Uterus (tissue), 4 donors: ENCODE measurements at places on chromosomes 4 and X. TPM values are rescaled to one million over a fixed set of nuclear protein-coding genes. Genes with fewer than 3 reads are reported as not detected.

DNA sequence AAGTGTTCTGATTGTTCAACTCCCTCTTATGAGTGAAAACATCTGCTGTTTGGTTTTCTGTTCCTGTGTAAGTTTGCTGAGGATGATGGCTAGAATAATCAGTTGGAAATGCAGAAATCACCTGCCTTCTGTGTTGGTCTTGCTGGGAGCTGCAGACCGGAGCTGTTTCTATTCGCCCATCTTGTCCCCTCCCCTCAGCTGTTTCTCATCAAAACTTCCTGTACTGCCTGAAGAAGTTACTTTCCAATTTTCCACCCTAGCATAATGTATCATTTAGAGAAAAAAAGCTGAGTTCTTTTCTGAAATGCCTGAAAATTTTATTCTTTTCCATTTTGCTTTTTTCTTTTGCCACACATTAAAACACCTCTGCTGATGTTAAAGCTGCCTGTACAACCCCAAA lies 167.6 kb downstream of the TEX13A start:
- H3K4me1 ChIP-seq: no peaks in the 10 kb centered on the region
- H3K4me3 ChIP-seq: no peak overlapping the region
- H3K27me3 ChIP-seq: no peaks in the 10 kb centered on the region

DNA sequence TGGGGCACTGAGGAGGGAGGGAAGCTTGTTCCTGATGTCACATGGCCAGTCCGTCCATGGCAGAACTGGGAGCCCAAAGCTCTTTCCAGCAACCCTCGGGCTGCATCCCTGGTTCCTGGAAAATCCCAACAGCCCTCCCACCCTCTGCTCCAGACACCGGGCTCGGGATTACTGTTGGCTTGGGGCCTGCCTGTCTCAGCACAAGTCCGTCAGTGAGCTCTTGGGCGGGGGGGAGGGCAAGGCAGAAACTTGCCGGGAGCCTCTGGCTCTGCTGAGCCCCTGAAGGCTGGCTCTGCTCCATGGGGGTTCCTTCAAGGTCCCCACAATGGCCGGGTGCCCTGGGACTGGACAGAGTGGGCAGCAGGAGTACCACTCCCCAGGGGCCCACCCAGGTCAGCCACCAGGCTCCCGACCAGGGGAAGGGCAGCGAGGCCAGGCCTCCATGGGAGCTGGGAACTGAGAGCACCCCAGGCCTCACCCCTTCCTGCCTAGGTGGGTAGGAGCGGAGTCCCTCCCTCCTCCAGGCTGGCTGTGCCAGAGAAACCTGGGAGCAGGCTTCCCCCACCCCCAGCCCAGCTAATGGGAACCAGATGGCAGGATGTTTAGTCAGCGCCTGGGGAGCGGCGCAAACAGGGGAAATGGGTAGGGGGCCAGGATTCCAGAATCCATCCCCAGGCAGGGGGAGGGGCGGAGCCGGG lies 6.4 kb upstream of the HAUS7 start:
- H3K4me1 ChIP-seq: peaks cover 6% of the 10 kb centered on the region
- no peaks in the 10 kb centered on the region for H3K27me3 ChIP-seq
- DNase-seq: peak; percentile 67

DNA sequence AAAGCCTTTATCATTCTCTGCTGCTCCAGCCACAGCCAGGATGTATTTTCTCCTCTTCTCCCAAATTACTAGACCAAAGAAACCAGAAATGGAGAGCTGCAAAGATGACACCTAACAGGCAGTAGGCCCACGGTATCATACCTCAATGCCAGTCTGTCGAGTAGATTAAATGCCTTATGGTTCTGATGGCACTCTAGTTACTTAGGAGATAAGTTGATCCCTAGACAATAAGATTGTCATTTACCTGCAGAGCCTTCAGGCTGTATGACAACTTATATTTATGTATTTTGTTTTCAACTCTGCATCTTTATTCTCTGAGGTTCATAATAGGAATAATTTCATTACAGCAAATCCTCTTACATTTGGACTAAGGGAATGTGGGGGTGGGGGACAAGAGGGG lies 262.1 kb downstream of the LDB2 start:
- no peaks in the 10 kb centered on the region for H3K4me1 ChIP-seq
- DNase-seq: no peak
- no peak overlapping the region for H3K4me3 ChIP-seq
- H3K27ac ChIP-seq: peak overlapping the region; percentile 44

DNA sequence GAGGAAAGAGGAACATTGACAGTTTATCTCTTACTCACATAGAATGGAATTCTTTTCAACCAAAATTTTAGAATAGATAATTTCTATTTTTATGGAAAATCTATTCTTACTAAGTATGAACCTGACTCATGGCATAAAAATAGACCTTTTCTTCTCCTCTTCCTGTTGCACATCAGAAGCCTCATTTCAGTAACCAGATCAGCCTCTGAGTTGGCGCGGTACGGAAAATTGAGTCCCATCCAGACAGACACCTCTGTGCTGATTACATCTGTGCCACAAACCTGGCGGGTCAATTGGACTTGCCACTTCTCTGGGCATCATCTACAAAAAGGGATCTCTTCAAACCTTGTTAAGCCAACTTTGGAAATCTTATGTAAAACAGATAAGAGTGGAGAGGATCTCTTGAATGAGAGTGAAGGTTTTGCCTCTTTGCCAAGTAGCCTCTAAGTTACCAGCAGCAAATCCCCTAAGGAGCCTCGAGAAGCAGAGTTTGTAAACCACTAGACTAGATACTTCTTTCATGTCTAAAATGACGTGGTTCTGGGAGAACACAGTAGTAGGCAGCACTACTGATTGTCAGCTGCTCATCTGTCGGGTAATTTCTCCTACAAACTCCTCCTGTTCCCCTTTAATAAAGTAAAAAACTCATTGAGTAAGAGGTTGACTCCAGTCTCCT lies 37.4 kb downstream of the TENM3 start:
- no peak overlapping the region for H3K4me3 ChIP-seq
- no peaks in the 10 kb centered on the region for H3K27me3 ChIP-seq
- no peaks in the 10 kb centered on the region for H3K36me3 ChIP-seq
- no peak for DNase-seq

DNA sequence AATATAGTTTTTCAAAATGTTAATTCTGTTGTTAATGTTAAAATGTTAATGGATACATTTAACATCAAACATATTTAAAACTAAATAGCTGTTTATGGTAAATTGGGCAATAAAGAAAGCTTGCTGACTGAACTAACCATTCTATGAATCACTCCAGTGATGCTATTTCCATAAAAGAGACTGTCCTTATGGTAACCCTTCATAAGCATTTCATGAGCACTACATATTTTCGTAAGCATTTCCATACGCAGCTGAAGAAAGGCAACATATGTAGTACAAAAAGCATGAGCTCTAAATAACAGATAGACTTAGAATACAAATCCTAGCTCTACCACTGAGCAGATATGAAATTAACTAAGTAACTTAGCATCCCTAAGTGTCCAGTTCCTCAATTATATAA lies 188.9 kb downstream of the COL25A1 start:
- H3K27me3 ChIP-seq: no peaks in the 10 kb centered on the region
- no peaks in the 10 kb centered on the region for H3K36me3 ChIP-seq
- no peaks in the 10 kb centered on the region for H3K4me1 ChIP-seq
- no peak for DNase-seq
- no peak overlapping the region for H3K27ac ChIP-seq
- H3K4me3 ChIP-seq: no peak overlapping the region

DNA sequence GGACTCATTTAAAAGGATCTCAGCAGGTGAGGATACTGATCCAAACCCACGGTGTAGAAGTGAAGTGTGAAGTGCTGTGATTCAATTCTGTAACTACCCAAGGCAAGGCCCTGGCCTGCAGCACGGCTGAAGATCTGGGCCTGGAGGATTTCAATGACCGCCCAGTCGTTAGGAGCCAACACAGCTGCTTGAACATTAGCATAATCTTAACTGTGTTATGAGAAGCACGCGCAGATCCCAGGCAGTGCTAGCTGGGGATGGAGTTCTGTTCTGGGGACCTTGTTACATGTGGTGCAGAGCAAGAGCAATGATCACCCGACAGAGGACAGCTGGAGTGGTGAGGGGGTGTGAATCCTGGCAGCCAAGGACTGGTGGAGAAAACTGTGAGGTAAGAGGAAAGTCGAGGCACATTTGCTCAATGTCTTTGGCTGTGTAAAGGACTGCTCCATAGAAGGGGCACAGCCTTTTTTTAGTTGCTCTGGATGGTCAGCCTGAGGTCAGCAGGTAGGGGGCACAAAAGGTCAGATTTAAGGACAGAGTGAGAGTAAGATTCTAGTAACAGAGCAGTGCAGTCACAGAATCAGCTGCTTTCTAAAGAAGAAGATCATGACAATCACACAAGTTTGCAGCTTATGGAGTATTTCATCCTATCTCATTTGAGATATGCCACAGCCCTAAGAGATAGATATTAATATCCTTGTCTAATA lies 181.8 kb downstream of the DCLK2 start:
- no peak overlapping the region for H3K27ac ChIP-seq
- H3K36me3 ChIP-seq: no peaks in the 10 kb centered on the region
- H3K4me1 ChIP-seq: no peaks in the 10 kb centered on the region

DNA sequence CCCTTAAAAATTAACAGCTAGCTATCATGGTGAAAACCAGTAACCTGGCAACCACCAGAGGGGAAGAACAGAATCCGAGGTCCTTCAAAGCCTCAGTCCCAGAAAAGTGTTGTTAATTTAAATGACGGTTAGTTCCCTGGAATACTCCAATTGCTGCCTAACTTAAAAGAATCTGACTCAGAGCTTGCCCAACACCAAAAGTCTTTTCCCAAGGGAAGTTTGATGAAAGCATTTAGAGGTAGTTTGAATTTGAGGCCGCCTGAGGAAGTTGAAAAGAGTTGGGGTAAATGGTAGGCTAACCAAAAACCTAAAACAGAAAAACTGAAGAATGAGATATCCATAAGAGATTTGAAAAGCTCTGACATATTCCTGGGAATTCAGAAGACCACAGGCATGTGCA lies 46.6 kb downstream of the IL13RA2 start:
- no peak for DNase-seq
- H3K36me3 ChIP-seq: no peaks in the 10 kb centered on the region
- H3K4me1 ChIP-seq: no peaks in the 10 kb centered on the region

GRCh38 chr4:140876615-140877364 lies 120.6 kb upstream of the TBC1D9 start:
- no peaks in the 10 kb centered on the region for H3K4me1 ChIP-seq
- no peak overlapping the region for H3K4me3 ChIP-seq
- no peak for DNase-seq
- no peaks in the 10 kb centered on the region for H3K27me3 ChIP-seq
- no peaks in the 10 kb centered on the region for H3K36me3 ChIP-seq

DNA sequence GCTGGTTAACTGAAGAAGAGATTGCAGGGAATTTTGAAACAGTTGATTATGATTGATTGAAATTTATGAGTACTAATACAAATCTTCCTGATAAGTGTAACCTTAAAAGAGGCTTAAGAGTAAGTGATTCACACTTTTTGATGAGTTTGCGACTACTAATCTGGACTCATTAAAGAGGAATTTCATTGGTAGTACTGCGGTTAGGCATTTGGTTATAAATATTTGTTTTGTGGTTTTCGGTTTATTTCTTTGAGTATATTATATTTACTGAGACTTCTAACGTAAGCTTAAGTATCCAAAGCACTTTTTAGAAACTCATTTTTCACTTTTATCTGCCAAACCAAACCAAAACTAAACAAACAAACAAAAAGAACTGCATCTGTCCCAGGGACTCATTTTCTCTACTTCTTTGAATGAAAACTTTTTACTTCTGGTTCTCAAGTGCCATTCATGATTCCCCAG lies 20.7 kb downstream of the SLIT2 start:
- no peaks in the 10 kb centered on the region for H3K27me3 ChIP-seq
- no peak for DNase-seq
- H3K4me1 ChIP-seq: no peaks in the 10 kb centered on the region
- H3K4me3 ChIP-seq: no peak overlapping the region

- no peaks in the 10 kb centered on the region for H3K4me1 ChIP-seq
- no peak overlapping the region for H3K4me3 ChIP-seq
- H3K36me3 ChIP-seq: no peaks in the 10 kb centered on the region
Observed at GRCh38 chr4:184267673-184268583, 50.3 kb upstream of the ENPP6 start.

- no peak overlapping the region for H3K4me3 ChIP-seq
- DNase-seq: no peak
- H3K4me1 ChIP-seq: no peaks in the 10 kb centered on the region
- no peak overlapping the region for H3K27ac ChIP-seq
- no peaks in the 10 kb centered on the region for H3K27me3 ChIP-seq
- H3K36me3 ChIP-seq: no peaks in the 10 kb centered on the region
Observed at GRCh38 chr4:10205223-10205622, 88.6 kb upstream of the WDR1 start.

ITGB1BP2 gene
- total RNA-seq: not detected

PAGE4 gene
- not detected for total RNA-seq

CACNA1F gene
- 0.07 TPM for total RNA-seq

TNIP3 gene
- 0.48 TPM for total RNA-seq

RBM41 gene
- total RNA-seq: 23.8 TPM

SASH3 gene
- 4.1 TPM for total RNA-seq
